Natural killer cell treated with Interleukin-12 subunit alpha and Interleukin-12 subunit beta and Interleukin-15 and Interleukin-18, amount 100 ng/mL, for 72 hours (primary cell): ENCODE measurements at places on chromosomes 6 and 20. TPM values are rescaled to one million over a fixed set of nuclear protein-coding genes. Genes with fewer than 3 reads are reported as not detected.

GRCh38 chr6:167513778-167514177 lies 188.9 kb downstream of the TTLL2 start:
- DNase-seq, result no peak
- no peak overlapping the region for H3K4me3 ChIP-seq
- no peaks in the 10 kb centered on the region for H3K36me3 ChIP-seq
- H3K27me3 ChIP-seq, result peaks cover 15% of the 10 kb centered on the region

DNA sequence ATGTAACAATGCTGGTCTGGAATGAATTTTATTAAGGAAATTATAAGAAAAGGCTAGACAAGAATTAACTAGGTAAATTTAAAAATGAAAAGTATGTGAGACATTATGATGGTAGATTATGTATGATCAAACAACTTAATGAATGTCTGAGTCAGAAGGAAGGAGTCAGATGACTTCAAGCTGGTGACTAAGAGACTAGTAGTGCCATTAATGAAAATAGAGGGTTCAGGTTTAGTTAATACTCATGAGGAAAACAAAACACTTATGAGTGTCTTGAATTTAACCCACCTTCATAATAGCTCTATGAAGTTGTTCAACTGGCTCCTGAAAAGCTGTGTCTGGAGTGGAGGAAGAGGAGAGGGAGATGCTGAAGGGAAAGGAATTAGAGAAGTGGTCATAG lies 256.3 kb downstream of the ADGRB3 start:
- DNase-seq, result no peak
- H3K27me3 ChIP-seq, result no peaks in the 10 kb centered on the region
- H3K27ac ChIP-seq, result no peak overlapping the region

- no peaks in the 10 kb centered on the region for H3K36me3 ChIP-seq
- H3K27me3 ChIP-seq, result no peaks in the 10 kb centered on the region
- no peak for DNase-seq
- H3K27ac ChIP-seq, result no peak overlapping the region
- no peak overlapping the region for H3K4me3 ChIP-seq
These were observed 237.2 kb upstream of the ID4 start for GRCh38 chr6:19599796-19600464.

DNA sequence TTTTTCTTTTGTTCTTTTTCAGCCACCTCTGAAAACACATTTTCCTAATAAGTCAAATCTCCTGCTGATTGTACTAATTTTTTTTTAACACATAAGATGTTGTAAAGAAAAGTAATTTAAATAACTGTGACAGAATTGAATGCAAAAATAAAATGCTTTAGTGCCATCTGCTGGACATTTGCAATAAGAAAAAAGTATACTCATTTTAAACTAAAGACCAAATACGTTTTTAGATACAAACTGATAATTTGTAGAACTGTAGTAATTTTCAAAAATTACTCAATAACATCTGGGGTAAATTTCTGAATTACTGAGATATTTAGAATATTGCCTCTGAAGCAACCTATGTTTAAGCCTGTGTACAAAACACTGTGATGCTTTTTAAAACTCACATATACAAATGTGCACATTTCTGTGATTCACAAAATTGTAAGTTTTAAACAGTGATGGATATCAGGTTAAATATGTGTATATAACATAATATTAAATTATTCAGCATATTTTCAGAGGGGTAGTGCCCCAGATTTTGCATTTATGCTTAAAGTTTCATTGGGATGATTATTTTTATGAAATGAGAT lies 198.7 kb downstream of the RIMS1 start:
- H3K27ac ChIP-seq, result no peak overlapping the region
- no peak overlapping the region for H3K4me3 ChIP-seq
- no peaks in the 10 kb centered on the region for H3K36me3 ChIP-seq
- DNase-seq, result no peak
- no peaks in the 10 kb centered on the region for H3K27me3 ChIP-seq
- H3K4me1 ChIP-seq, result no peaks in the 10 kb centered on the region

DNA sequence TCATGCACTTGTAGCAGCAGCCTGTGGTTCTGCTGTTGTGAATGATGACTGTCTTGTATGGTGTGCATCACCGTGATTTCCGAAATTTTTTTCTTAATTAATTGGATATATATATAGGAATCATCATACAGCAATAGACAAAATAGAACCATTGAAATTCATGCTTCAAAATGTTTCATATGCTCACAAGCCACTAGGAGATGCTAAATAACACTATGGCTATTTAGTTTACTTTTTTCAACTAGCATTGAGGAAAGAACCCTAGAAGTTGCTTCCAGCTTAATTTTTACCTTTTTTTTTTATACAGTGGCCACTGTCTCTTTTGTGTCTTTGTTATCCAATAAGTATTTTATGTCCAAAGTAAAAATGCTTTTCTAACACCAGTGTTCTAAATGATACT lies 485.4 kb downstream of the CDKAL1 start:
- no peaks in the 10 kb centered on the region for H3K36me3 ChIP-seq
- no peaks in the 10 kb centered on the region for H3K27me3 ChIP-seq
- H3K27ac ChIP-seq, result no peak overlapping the region
- no peak for DNase-seq
- H3K4me3 ChIP-seq, result no peak overlapping the region
- no peaks in the 10 kb centered on the region for H3K4me1 ChIP-seq

DNA sequence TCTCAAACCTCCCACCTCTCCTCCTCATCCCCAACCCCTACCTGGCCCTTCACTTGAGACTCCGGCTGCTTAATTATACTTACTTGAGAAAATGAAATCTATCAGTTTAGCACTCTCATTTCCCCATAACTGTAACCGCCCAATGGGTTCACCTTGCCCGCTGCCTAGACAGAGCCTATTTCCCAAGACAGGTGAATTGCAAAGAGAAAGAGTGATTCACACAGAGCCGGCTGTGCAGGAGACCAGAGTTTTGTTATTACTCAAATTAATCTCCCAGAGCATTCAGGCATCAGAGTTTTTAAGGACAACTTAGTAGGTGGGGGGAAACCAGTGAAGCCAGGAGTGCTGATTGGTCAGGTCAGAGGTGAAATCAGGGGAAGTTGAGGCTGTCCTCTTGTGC lies 301.4 kb upstream of the CDYL start:
- no peak overlapping the region for H3K27ac ChIP-seq
- no peaks in the 10 kb centered on the region for H3K4me1 ChIP-seq
- no peak for DNase-seq
- peaks cover 23% of the 10 kb centered on the region for H3K27me3 ChIP-seq

GRCh38 chr6:167034056-167034455 lies 34.9 kb downstream of the CEP43 start:
- no peak overlapping the region for H3K27ac ChIP-seq
- H3K4me3 ChIP-seq, result no peak overlapping the region

DNA sequence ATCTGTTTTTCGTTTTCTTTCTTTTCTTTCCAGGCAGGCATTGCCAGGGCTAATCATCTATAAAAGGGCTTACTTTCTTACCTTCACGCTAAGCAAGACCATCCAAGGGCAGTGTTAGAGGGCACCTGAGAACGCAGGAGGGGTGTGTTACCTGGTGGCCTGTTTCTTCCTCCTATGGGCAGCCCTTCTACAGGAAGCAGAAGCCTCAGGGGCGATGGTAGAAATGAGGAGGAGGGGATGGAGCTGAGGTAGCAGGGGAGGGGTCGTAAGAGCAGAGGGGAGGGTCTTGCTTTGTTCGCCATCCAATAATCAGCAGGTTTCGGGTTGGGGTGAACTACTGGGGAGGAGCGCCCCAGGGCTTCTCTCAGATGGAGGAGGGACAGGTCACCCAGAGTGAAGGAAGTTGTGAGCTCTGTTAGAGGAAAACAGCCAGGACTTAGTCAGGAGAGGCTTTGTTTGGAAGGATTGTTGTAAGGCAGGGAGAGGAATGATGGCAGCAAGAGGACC lies 1.5 kb upstream of the CCR6 start:
- H3K27me3 ChIP-seq, result peaks cover 12% of the 10 kb centered on the region
- no peaks in the 10 kb centered on the region for H3K36me3 ChIP-seq
- no peak for DNase-seq

DNA sequence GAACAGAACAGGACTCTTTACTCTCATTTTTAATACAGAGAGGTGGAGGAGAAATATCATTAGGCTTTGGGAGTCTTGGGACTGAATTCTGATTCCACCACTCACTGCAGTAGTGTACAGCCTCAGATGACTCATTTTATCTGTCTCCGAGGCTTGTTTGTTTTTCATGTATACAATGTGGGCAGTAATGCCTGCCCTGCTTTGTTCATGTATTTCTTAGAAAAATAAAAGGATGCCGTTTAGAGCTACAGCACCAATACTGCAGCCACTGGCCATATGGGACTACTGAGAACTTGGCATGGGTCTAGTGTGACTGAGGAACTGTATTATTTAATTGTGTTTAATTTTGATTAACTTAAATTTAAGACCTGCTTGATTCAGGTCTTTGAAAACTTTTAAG lies 41.2 kb upstream of the JAG1 start:
- H3K27me3 ChIP-seq, result peaks cover 9% of the 10 kb centered on the region
- H3K27ac ChIP-seq, result no peak overlapping the region
- DNase-seq, result no peak
- H3K4me3 ChIP-seq, result no peak overlapping the region

- DNase-seq, result no peak
- no peaks in the 10 kb centered on the region for H3K4me1 ChIP-seq
- no peak overlapping the region for H3K4me3 ChIP-seq
- peaks cover 6% of the 10 kb centered on the region for H3K27me3 ChIP-seq
These were observed 20.8 kb upstream of the CHRNA4 start for GRCh38 chr20:63381781-63382431.

- H3K36me3 ChIP-seq, result no peaks in the 10 kb centered on the region
- H3K27ac ChIP-seq, result no peak overlapping the region
- DNase-seq, result no peak
- H3K4me3 ChIP-seq, result no peak overlapping the region
- H3K27me3 ChIP-seq, result peaks cover 31% of the 10 kb centered on the region
- no peaks in the 10 kb centered on the region for H3K4me1 ChIP-seq
These were observed 200.8 kb downstream of the BMP7 start for GRCh38 chr20:57065646-57066045.

- peaks cover 9% of the 10 kb centered on the region for H3K27me3 ChIP-seq
- H3K4me3 ChIP-seq, result no peak overlapping the region
- no peak for DNase-seq
- H3K27ac ChIP-seq, result no peak overlapping the region
- H3K4me1 ChIP-seq, result no peaks in the 10 kb centered on the region
- H3K36me3 ChIP-seq, result no peaks in the 10 kb centered on the region
These were observed 76.2 kb downstream of the RIN2 start for GRCh38 chr20:19834287-19834686.

GRCh38 chr6:1747531-1747930 lies 137.8 kb downstream of the FOXC1 start:
- DNase-seq, result no peak
- no peak overlapping the region for H3K4me3 ChIP-seq
- no peaks in the 10 kb centered on the region for H3K4me1 ChIP-seq
- no peak overlapping the region for H3K27ac ChIP-seq
- H3K27me3 ChIP-seq, result peaks cover 8% of the 10 kb centered on the region

DNA sequence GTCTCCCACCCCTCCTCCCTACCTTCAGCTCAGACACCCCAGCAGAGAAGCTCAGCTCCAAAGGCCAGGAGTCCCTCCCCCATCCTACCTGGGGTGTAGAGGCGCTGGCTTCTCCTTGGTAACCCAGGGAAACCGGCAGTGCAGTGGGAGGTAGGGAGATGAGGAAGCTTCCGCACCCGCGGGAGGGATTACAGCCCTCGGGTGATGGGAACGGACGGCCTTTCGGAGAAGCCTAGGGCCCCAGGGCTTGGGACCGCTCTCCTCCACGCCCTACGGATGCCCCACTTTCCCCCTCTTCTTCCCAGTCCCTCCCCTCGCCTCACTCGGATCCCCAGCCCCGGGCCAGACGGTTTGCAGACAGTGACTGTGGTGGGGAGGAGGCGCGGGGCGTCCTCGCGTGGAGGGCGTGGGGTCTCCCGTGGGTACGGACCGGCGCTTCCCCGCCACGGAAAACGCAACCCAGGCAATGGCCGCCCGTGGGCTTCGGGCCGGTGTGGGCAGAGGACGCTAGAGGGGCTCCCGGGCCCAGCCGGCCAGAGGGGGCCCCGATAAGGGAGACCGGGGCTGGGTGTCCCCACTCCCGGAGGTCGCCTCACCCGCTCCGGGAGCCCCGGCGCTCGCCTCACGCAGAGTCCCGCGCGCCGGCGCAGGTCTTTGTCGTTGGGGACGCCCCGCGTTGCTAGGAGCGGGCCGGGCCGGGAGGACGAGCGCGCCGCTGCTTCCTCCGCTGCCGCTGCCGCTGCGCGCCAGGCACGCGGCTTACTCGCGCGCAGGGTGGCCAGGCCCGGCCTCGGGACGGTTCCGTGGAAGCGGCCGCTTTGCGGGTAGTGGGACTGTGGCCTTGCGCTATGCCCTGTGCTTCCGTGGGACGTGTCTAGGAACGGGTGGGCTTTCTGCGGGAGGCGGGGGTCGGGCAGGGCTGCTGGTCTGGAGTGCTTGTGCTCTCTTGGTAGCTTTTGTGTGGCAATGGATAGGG lies 15.8 kb downstream of the AARS2 start:
- H3K4me1 ChIP-seq, result no peaks in the 10 kb centered on the region
- no peaks in the 10 kb centered on the region for H3K36me3 ChIP-seq
- no peak overlapping the region for H3K4me3 ChIP-seq
- no peak for DNase-seq

DNA sequence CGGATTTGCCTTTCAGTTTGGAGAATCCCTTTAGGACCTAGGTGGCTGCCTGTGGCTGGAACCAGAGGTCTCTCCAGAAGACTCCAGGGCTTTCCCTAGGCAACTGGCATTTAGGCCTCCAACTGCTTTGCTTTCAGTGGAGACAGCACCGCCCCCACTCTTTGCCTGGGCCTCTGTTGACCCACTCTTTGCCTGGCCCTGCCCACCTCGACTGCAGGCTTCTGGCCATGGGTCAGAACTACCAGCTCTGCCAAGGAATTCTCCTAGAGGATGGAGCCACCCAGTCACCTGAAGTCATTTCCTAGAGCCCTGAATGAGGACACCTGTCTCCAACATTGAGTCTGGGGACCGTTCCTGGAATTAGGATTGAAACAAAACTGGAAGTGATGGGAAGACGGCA lies 439.0 kb upstream of the CDH4 start:
- H3K4me1 ChIP-seq, result no peaks in the 10 kb centered on the region
- no peaks in the 10 kb centered on the region for H3K36me3 ChIP-seq
- peaks cover 19% of the 10 kb centered on the region for H3K27me3 ChIP-seq
- DNase-seq, result no peak
- no peak overlapping the region for H3K27ac ChIP-seq

- H3K4me1 ChIP-seq, result no peaks in the 10 kb centered on the region
- no peak for DNase-seq
- H3K4me3 ChIP-seq, result no peak overlapping the region
- H3K27ac ChIP-seq, result no peak overlapping the region
These were observed 141.5 kb upstream of the PDE7B start for GRCh38 chr6:135710042-135710441.

GRCh38 chr6:78577585-78577984 lies 289.8 kb upstream of the IRAK1BP1 start:
- no peaks in the 10 kb centered on the region for H3K27me3 ChIP-seq
- no peak for DNase-seq
- no peaks in the 10 kb centered on the region for H3K36me3 ChIP-seq
- no peaks in the 10 kb centered on the region for H3K4me1 ChIP-seq
- H3K4me3 ChIP-seq, result no peak overlapping the region

- H3K27ac ChIP-seq, result no peak overlapping the region
- no peak overlapping the region for H3K4me3 ChIP-seq
- H3K27me3 ChIP-seq, result peaks cover 7% of the 10 kb centered on the region
- H3K36me3 ChIP-seq, result no peaks in the 10 kb centered on the region
These were observed 146.4 kb upstream of the ARID1B start for GRCh38 chr6:156630613-156631302.

The CBLN4 gene
- total RNA-seq, result not detected

The SFTA2 gene
- not detected for total RNA-seq

The PSMF1 gene
- 161 TPM for total RNA-seq

The SNX9 gene
- 5.4 TPM for total RNA-seq

The HLA-DRB1 gene
- total RNA-seq, result 117 TPM

The SAMD10 gene
- 33.3 TPM for total RNA-seq

The SEMG1 gene
- total RNA-seq, result not detected

The ITPR3 gene
- total RNA-seq, result 27.6 TPM

The PACRG gene
- not detected for total RNA-seq

The TSBP1 gene
- total RNA-seq, result not detected
